ENCODE measurements at places on chromosomes 3 and 15. TPM values are rescaled to one million over a fixed set of nuclear protein-coding genes. Genes with fewer than 3 reads are reported as not detected.

The ERICH6 gene
- 0.68 TPM for total RNA-seq

The ZKSCAN7 gene
- 19.6 TPM for total RNA-seq

- no peaks in the 10 kb centered on the region for H3K36me3 ChIP-seq
- no peak overlapping the region for H3K4me3 ChIP-seq
- peak overlapping the region; percentile 11 for H3K27ac ChIP-seq
Observed at GRCh38 chr3:122676759-122677158, 3.9 kb upstream of the PARP14 start.

DNA sequence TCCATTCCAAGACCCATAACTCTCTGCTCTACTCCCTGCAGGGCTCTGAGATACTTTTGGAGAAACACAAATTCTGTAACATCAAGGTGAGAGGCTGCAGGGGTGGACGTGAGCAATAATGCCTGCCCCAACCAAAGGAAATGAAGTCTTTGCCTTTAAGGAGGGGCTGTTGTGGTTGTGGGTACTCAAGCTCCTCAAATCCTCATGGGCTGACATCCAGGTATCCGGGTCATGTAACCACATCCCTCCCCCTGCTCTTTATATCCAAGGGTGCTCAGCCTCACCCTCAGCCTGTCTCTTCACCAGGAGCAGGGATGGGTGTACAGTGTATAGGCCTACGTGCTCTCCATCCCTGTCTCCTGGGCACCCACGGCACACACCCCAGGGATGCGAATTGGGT lies 32.3 kb downstream of the NOX5 start:
- peaks cover 6% of the 10 kb centered on the region for H3K4me1 ChIP-seq
- H3K4me3 ChIP-seq = no peak overlapping the region
- H3K27me3 ChIP-seq = no peaks in the 10 kb centered on the region

The TTLL13 gene
- total RNA-seq = 0.47 TPM
